CD4-positive, alpha-beta memory T cell (primary cell): ENCODE measurements at places on chromosomes 11 and 22. TPM values are rescaled to one million over a fixed set of nuclear protein-coding genes. Genes with fewer than 3 reads are reported as not detected.

Gene OR51I1
- not detected for total RNA-seq

Gene FLRT1
- total RNA-seq = not detected

DNA sequence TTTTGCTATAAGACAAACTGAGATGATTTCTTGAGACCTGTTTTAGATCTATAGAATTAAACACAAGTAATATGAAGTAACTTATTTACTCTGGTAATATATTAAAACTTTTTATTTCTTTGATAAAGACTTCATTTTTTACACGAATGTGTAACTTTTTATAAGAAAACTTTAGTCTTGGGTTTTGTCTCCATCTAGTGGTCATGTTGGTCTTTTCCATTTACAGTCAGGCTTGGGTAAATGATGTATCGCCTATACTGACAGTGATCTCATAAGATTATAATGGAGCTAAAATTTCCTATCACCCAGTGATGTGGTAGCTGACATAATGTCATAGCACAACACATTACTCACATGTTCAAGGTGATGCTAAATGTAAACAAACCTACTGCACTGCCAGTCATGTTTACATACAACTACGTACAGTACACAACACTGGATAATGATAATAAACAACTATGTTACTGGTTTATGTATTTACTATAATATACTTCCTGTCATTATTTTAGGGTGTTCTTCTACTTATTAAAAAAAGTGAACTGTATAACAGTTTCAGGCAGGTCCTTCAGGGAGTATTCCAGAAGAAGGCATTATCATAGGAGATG lies 7.5 kb upstream of the C11orf97 start:
- no peak overlapping the region for H3K27ac ChIP-seq
- no peaks in the 10 kb centered on the region for H3K27me3 ChIP-seq
- H3K4me3 ChIP-seq = no peak overlapping the region
- DNase-seq = no peak
- no peaks in the 10 kb centered on the region for H3K4me1 ChIP-seq
- H3K36me3 ChIP-seq = no peaks in the 10 kb centered on the region

- H3K27ac ChIP-seq = peak overlapping the region; percentile 22
- peaks cover 61% of the 10 kb centered on the region for H3K4me1 ChIP-seq
- no peaks in the 10 kb centered on the region for H3K27me3 ChIP-seq
- no peak overlapping the region for H3K4me3 ChIP-seq
- DNase-seq = no peak
These were observed 64.6 kb upstream of the PTPRJ start for GRCh38 chr11:47915783-47916182.

DNA sequence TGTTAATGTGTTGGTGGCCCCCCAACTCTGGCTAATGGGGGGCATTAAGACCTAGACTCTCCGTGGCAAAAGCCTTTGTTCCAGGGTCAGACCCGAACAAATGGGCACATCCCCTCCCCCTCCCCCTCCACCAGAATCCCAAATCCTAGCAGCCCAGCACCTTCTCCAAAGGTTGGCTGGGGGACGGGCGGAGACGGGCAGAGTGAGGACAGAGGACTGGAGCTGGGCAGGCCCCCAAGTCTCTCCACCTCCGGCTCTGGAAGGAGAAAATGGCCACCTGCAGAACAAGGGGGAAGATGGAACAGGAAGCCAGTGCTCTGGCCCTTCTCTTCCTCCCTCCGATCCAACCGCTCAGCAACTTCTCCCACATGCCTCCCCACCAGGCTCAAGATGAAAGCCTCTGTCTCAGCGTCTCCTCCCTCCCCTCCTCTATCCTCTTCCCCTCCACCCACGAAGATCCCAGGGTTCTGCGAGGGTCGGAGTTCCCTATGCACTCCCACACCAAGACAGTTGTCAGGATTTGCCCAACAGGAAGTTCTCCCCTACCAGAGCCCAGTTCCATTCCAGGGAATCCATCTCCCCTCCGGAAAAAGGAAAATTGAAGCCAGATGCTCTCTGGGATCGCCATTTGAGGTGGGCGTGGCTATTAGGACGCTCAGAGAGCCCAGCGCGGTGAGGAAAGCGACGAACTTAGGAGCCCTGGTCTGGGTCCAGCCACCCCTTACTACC lies 20.1 kb downstream of the ADA2 start:
- H3K4me3 ChIP-seq = no peak overlapping the region
- no peak for DNase-seq
- no peaks in the 10 kb centered on the region for H3K27me3 ChIP-seq
- H3K4me1 ChIP-seq = no peaks in the 10 kb centered on the region
- no peak overlapping the region for H3K27ac ChIP-seq

- no peak overlapping the region for H3K4me3 ChIP-seq
- H3K36me3 ChIP-seq = no peaks in the 10 kb centered on the region
- peaks cover 18% of the 10 kb centered on the region for H3K27me3 ChIP-seq
These were observed 573 bp downstream of the STK33 start for GRCh38 chr11:8593455-8593854.

DNA sequence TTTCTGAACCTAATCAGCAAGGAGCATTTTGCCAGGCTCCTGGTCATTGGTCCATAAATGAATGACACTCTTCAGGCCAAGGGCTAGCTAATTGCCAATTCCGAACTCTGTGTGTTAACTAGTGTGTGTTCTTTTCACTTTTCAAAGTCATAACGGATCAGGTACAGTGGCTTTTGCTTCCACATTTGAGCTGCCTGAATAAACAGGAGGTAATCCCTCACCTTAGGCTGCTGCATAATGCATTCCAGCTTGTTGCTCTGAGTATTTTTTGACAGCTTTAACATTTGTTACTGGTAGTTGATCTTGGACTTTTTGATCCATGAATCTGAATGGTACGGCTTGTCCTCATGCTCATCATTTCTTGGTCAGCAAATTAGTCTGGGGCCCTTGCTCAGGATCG lies 485.1 kb downstream of the CNTN5 start:
- no peak overlapping the region for H3K27ac ChIP-seq
- H3K4me1 ChIP-seq = no peaks in the 10 kb centered on the region
- H3K36me3 ChIP-seq = no peaks in the 10 kb centered on the region
- no peak for DNase-seq
- H3K27me3 ChIP-seq = no peaks in the 10 kb centered on the region

- no peaks in the 10 kb centered on the region for H3K27me3 ChIP-seq
- H3K4me1 ChIP-seq = peaks cover 4% of the 10 kb centered on the region
- peaks cover 24% of the 10 kb centered on the region for H3K36me3 ChIP-seq
- H3K4me3 ChIP-seq = no peak overlapping the region
These were observed 76.6 kb upstream of the UCP3 start for GRCh38 chr11:74085542-74085892.
